ENCODE measurements at places on chromosomes 1 and 21.

DNA sequence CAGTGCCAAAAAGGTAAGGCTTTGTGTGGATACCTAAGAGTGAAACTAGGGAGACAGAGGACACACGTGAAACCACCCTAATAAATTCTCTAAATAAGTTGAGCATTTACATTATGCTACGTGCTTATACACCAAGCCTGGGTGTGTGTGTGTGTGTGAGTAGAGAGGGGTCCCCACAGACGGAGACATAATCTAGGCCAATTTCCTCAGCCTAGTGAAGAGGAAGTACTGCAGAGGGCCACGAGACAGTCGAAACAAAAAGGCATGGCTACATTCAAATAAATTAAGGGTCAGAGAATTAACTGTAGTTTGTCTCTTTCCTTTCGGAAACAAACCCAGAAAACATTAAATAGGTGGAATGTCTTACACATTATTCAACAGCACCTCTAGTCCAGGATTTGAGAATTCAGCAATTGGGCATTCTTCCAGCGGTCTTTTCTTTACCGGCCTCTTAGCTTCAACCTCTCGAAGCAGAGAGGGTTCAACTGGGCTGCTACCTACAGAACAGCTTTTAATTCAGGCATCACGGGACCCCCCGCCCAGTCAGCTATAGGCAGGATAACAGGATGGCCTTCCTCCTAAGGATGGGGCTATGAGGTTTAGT, 75.0 kb downstream of the DESI2 start:
- no peak for DNase-seq

GRCh38 chr1:62841587-62842169, 57.7 kb downstream of the ATG4C start:
- DNase-seq: peak; percentile 51

GRCh38 chr21:45051580-45052434, 22.6 kb upstream of the ADARB1 start:
- DNase-seq: peak; percentile 15

DNA sequence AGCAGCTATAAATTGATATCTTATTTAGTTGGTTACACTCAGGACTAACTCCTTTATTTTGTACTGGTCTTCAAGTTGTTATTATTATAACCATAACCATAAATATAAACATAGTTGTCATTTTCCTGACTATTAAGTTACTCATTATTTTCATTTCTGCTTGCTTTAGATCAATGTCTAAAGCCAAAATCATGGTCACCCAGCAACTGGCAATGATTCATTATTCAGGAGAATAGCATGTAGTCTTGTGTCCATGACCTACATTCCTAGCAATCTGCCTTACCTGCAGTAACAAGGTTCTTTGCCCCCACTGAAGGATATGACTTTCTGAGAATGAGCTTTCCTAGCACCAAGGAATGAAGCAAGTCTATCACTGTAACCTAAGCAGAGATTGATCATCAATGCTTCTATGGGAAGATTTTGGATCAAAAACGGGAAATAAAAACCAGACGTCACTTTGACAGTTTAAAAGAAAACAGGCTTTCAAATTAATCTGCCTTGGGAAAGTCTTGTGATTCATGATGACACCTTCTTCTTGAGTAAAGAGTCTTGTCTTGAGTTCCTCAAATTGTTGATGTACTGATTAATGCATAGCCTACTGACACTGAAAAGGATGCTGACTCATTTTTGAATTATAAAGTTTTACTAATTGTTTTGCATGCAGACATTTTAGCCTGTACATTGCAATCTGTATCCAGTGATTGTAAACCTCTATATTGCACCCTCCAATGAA, 203.3 kb upstream of the IVNS1ABP start:
- DNase-seq: no peak

- no peak for DNase-seq
Observed at GRCh38 chr1:1847890-1848289, 43.0 kb downstream of the GNB1 start.

DNA sequence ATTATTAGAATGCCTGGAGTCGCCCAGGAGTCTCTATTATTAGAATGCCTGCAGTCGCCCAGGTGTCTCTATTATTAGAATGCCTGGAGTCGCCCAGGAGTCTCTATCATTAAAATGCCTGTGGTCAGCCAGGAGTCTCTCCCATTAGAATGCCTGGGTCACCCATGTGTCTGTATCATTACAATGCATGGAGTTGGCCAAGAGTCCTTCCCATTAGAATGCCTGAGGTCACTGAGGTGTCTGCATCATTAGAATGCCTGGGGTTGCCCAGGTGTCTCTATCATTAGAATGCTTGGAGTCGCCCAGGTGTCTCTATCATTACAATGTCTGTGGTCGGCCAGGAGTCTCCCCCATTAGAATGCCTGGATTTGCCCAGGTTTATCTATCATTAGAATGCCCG, 66.9 kb downstream of the RNF187 start:
- no peak for DNase-seq

GRCh38 chr1:202329891-202330290, 11.8 kb downstream of the UBE2T start:
- DNase-seq: no peak

- DNase-seq: no peak
Observed at GRCh38 chr1:43711049-43711448, 3.7 kb downstream of the ST3GAL3 start.

GRCh38 chr1:112105557-112105956, 116.1 kb upstream of the KCND3 start:
- DNase-seq: no peak

DNA sequence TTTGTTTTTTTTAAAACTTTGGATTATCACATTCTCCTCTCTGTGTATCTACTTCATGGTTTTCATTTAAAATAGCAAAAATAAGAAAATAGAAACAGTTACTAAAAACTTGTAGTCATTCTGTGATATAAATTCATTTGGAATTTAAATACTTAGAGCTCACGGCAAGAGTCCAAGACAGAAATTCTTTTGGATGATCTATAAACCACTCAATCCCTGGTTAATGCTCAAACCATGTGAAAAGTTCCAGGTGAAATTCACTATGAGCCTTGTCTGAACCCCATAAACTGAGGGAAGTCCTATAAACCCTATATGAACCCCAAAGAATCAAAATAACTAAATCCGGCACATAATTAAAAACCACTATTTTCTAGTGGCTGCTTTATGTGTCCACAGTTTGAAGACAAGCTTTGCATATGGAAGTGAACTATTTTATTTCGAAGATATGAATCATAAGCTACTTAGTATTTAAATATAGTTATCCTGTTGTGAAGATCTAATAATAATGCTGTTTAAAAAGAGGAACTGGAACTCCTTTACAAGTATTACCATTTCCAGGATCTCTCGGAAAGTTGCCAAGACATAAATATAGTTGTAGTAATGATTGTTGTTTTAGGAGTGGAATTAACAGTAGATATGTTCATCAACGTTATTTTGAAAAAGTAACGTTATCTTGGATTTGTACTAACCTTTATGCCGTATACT, 163.5 kb downstream of the NFIA start:
- DNase-seq: no peak

GRCh38 chr1:226887006-226887405, 16.6 kb downstream of the PSEN2 start:
- DNase-seq: no peak

DNA sequence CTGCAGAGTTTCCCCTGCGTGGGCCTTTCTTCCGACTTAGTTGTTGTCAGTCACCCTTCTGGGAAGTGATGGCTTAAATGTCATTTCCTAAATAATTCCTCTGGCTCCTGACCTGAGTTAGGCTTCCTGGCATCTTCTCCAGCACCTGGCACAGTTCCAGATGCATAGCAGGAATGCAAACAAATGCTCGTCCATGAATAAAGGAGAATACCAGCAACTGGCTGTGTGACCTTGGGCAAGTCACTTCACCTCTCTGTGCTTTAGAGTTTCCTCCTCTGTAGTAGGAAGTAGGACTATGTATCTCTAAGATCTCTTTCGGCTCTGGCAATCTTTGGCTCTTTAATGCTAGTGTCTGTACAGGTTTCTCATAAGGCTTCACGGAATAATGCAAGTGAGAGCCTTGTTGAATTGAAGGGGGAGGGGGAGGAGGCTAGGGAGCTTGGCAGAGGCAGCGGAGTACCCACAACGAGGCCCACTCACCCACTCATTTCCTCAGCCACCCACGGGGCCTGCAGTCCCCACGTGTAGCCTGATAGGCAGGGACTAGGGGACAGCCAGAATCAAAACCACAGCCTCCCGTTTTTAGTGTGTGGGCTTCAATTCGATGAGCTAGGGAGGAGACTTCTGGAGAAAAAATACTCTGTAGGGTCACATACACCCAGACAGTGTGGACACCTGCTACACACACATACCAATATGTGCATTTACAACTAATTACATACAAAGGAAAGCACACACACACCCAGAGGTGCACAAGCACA, 48.1 kb downstream of the TENT5C start:
- DNase-seq: no peak

- DNase-seq: peak; percentile 60
Observed at GRCh38 chr1:207499573-207499972, 3.6 kb downstream of the CR1 start.

- DNase-seq: no peak
Observed at GRCh38 chr21:37348664-37349063, 17.9 kb upstream of the DYRK1A start.

GRCh38 chr1:229186373-229187056, 84.4 kb upstream of the RAB4A start:
- DNase-seq: no peak

GRCh38 chr1:204463125-204464060, 31.2 kb downstream of the PIK3C2B start:
- DNase-seq: no peak

DNA sequence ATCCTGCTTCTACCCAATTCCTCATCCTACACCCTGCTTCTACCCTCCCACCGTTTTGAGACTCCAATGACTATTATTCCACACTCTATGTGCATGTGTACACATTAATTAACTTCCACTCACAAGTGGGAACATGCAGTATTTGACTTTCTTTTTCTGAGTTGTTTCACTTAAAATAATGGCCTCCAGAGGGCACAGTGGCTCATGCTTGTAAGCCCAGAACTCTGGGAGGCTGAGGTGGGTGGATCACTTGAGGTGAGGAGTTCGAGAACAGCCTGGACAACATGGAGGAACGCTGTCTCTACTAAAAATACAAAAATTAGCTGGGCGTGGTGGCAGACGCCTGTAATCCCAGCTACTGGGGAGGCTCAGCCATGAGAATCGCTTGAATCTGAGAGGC, 464.8 kb downstream of the PTBP2 start:
- no peak for DNase-seq

DNA sequence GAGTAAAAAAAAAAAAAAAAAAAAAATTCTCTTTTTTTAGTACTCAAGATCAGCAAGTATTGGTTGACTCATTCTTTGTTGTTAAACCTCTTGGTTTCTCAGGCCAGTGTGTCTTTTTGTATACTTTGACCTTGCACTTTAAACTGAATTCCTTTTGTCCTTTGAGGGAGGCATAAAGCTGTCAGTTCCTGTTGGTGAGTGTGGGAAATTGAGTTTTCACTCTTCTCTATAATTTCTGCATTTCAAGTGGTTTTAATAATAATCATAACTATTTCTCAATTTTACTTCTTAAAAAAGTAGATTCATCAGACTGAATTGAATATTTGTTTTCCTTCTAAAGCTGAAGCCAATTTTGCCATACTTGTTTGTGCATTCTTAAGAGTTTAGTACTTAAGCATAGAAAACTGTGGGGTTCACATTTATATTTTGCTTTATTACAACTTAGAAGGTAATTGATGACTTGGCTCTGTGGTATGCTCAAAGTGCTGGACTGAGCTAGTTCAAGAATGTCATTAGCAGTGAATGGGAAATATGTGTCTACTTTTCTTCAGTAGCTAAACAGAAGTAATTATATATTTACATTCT, 43.4 kb downstream of the ITSN1 start:
- DNase-seq: no peak

All from D341Med (cell line).